ENCODE measurements at places on chromosomes 7 and 10.

DNA sequence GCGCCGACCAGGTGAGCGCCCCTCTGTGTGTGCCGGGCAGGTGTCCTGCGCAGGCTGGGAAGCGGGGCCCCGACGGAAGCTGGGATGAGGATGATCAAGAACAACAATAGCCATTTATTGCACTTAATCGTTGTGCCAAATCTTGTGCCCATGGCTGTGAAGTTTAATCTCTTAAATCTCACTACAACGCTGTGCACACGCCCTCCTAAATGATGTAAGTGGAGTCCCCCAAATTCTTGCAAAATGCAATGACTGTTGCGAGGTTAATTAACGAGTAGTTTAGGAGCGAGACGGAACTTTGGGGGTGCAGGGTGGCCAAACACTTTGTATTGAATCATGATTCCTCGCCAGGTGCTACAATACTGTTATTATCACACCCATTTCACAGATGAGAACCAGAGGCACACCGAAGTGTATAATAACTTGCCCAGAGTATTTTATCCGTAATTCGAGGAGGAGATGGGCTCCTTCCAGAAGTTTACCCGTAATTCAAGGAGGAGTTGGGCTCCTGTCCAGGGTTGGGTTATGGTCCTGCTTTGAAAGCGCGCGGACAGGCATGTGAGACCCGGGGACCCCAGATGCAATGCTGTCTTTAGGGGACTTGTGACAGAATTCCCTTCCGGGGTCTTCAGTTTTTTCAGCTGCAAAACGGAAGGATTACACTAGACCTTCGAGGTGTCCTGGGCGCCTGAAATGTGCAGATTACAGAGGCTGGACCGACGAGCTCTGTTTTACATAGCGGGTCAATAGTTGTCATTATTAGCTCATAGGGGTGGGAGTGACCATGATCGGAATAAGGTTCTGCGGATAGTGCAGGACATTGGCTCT, 1.0 kb downstream of the FFAR4 start:
- no peak for DNase-seq

- no peak for DNase-seq
Observed at GRCh38 chr10:97888641-97889262, 39.1 kb downstream of the GOLGA7B start.

GRCh38 chr10:102010961-102011360, 45.0 kb downstream of the ARMH3 start:
- no peak for DNase-seq

- no peak for DNase-seq
Observed at GRCh38 chr7:155645662-155646061, 1.2 kb downstream of the RBM33 start.

- no peak for DNase-seq
Observed at GRCh38 chr7:85564861-85565260, 378.0 kb upstream of the SEMA3D start.

- no peak for DNase-seq
Observed at GRCh38 chr10:22305721-22306120, 10.5 kb upstream of the COMMD3 start.

GRCh38 chr10:1240341-1240775, 184.2 kb downstream of the WDR37 start:
- no peak for DNase-seq

DNA sequence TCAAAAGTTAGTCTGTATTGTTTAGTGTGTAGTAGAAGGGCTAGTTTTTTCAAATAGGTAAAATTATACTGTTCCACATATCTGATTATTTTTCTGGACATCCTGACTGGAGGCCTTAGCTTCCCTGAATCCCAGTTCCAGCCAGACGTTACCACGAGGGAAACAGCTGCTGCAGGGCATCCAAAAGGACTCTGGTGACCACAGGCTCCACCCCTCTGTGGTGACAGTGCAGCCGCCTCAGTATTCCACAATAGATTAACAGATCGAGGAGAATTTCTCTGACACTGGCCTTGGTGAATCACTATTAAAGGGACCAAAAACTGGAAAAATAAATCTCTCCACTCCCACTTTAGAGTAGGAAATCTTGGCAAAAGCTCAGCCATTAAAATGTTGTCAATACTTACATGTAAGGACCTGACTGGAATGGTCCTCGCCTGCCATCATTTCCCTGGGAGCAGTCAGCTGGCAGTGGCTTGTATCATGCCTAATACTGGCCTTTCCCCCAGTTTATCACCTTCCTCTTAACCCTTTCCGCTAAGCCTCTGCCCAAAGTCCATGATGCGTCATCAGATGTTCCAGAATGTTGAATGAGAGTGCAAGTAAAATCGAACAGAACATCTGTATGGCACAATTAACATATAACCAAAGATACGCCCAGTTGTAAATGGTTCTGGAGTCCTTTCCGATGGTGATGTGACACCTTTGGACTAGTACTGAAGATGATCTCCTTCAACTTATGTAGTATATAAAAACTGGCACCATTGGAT, 31.6 kb downstream of the ENO4 start:
- DNase-seq, result no peak

GRCh38 chr10:30915146-30915545, 116.5 kb downstream of the ZNF438 start:
- DNase-seq, result no peak

GRCh38 chr10:124565565-124566221, 104.1 kb downstream of the LHPP start:
- DNase-seq, result no peak

DNA sequence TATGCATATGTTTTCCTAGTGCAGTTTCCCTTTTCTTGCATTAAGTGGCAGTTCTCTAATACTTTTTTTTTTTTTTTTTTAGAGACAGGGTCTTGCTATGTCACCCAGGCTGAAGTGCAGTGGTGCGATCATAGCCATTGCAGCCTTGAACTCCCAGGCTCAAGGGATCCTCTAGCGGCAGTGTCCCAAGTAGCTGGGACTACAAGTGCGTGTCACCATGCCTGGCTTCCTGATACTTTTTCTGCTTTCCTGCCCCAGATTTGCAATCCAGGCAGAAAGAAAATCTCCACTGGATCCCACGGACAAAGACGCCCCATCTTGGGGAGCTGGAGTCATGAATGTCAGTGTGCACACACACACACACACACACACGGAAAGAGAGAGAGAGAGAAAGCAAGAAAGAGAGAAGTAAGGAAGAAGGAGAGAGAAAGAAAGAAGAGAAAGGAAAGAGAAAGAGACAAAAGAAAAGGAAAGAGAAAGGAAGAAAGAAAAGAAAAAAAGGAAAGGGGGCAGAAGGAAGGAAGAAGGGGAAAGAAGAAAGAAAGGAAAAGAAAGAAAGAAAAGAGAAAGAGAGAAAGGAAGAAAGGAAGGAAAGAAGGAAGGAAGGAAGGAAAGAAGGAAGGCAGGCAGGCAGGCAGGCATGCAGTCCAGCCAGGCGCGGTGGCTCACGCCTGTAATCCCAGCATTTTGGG, 37.5 kb upstream of the OCM2 start:
- DNase-seq, result no peak

DNA sequence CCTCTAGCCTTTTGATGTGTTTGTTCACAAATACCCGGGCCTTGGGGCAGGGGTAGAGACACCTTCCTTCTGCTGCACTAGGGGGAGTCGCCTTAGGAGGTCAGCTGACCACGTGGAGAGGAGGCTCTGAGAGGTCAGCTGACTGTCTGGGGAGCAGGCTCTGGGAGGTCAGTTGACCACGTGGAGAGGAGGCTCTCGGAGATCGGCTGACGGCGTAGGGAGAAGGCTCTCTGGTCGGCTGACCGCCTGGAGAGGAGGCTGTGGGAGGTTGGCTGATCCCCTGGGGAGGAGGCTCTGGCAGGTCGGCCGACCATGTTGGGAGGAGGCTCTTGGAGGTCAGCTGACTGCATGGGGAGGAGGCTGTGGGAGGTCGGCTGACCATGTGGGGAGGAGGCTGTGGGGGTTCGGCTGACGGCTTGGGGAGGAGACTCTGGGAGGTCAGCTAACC, 59.6 kb upstream of the LYZL1 start:
- DNase-seq, result no peak

GRCh38 chr10:26946102-26946811, 85.5 kb upstream of the ABI1 start:
- DNase-seq, result no peak

- no peak for DNase-seq
Observed at GRCh38 chr10:24418532-24418931, 209.6 kb downstream of the KIAA1217 start.

DNA sequence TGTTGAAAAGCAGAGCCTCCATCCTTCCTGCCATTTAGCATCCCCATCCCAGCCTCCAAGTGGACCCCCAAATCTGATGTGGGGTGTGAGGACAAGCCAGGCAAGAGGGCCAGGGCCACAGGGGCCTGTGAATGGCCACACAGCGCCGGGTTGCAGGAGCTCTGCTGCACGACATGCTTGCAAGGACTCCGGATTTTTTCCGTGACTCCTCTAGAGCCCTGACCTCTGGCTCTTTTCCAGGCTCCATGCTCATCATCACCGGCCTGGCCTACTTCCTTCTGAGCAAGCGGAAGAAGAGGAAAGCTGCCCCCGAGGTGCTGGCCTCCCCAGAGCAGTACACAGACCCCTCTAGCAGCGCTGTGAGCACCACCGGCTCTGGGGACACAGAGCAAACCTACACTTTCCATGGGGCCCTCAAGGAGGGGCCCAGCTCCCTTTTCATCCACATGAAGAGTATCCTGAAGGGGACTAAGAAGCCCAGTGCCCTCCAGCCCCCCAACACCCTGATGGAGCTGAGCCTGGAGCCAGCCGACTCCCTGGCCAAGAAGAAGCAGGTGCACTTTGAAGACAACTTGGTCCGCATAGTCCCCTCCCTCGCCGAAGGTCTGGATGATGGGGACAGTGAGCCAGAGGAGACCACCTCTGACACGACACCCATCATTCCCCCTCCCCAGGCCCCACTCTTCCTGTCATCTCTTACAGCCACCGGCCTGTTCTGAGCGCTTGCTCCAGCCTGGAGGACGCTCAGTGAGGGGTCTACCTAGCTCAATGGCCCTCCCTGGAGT, 23.5 kb downstream of the TMEM72 start:
- DNase-seq, result no peak

DNA sequence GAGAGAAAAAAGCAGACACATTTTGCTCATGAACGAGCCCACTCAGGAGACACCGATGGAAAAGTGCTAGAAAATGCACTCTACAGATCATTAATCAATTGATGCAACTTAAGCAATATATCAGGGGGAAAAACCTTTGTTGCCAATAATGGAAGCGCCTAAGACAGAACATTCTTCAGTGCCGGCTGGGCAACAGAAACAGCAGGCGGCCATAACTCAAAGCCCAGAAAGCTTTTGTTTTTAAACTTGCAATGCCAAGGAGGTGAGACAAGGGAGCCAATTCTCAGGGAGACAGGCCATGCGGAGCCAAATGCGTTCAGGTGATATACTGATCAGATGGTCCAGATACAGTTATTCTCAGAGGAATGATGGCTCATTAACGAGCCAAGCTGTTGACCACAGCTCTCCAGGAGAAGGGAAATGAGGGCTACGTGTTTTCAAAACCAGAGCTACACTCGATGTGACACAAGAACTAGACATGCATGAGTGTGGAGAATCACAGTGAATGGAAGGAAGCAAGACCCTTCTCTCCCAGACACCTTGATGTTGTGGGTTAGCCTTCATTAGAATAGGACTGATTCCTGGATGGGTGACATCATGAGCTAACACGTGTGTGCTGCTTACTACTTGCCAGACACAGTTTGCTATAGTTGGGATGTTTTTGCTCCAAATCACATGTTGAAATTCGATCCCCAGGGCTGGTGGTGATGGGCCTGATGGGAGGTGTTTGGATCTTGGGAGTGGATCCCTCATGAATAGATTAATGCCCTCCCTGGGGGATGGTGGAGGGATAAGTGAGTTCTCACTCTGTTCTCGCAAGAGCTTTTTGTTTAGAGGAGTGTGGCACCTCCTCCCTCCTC, 79.1 kb upstream of the KCNMA1 start:
- DNase-seq, result no peak

DNA sequence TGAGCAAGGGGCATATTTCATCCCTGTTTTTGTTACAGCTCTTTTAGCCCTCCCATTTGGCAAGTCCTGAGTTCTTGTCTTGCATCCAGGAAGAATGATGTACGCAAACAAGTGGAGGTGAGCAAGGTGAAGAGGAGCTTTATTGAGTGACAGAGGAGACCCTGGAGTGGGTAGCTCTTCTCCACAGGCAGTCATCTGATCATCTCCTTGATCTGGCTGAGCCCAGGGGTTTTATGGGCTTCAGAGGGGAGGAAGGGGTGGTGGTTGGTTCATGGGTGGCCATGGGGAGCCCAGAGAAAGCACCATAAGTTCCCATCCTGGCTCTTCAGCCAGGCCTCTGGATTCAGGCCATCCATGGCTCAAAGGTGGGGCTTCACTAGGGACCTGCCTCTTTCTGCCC, 21.9 kb downstream of the STEAP1 start:
- DNase-seq, result no peak

DNA sequence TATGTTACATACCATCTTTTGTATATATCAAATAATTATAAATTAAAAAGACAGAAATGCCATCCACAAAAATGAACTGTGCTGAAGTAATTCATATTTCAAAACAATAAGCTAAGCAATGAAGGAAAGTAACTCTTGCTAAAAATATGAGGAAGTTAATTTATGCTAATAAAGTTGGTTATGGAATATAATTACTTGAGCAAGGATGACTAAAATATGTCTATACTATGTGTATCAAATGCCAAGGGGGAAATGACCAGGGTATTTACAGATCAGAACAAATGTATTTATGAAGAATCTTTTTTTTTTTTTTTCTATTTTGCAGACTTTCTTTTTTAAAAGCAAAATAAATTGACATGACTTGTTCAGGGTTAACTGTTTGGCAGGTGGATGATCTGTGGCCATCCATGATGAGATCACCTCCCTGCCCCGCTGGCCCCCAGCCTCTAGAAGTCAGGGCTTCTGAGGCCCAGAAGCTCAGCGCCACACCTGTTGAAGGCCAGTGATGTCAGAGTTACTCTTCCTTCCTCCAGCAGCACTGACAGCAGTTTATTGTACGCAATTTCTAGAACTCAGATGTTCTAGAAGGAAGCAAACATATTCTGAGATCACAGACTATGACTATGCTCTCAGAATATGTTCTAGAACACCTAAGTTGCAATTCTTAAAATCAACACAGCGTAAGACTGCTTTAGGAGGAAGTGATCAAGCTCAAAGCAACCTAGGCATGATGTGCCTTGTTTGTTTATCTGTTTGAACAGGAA, 196.1 kb upstream of the KLF14 start:
- DNase-seq, result no peak

GRCh38 chr10:23362069-23362830, 17.7 kb upstream of the C10orf67 start:
- DNase-seq, result no peak

GRCh38 chr7:73839743-73840714, 2.3 kb downstream of the METTL27 start:
- no peak for DNase-seq

GRCh38 chr10:10872035-10872673, 145.5 kb upstream of the CELF2 start:
- no peak for DNase-seq

DNA sequence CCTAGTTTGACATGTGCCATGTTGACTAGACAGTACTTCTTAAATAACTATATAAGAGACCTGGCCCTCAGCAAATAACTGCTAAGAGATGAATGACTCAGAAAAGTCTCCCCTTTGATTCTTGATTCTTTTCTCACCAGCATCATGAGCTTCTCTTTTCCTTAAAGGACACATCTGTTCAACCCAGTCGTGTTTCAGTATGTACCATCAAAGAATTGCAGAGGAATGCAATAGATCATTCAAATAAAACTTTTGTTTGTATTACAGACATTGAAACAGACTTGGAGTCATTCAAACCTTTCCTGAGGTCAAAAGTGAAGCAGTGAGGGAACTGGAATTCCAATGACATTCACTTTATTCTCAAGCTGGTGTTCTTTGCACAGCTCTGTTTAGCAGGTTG, 598.3 kb upstream of the GHITM start:
- DNase-seq, result no peak

- no peak for DNase-seq
Observed at GRCh38 chr7:114932991-114933390, 11.1 kb downstream of the MDFIC start.

Data from stimulated activated CD8-positive, alpha-beta memory T cell treated with anti-CD3 and anti-CD28 coated beads, Interleukin-7, amount 100 ng/mL, for 1 hour (primary cell).